GM23248 (cell line): ENCODE measurements at places on chromosomes 7 and 10.

GRCh38 chr7:42211938-42212337, 25.1 kb downstream of the GLI3 start:
- DNase-seq, result no peak

- DNase-seq, result no peak
Observed at GRCh38 chr7:47310020-47310419, 271.9 kb downstream of the TNS3 start.

GRCh38 chr10:12973149-12973718, 28.3 kb downstream of the CCDC3 start:
- no peak for DNase-seq

- no peak for DNase-seq
Observed at GRCh38 chr10:36051500-36051991, 409.4 kb upstream of the FZD8 start.

- no peak for DNase-seq
Observed at GRCh38 chr7:147022056-147022455, 905.5 kb downstream of the CNTNAP2 start.

GRCh38 chr7:150963707-150964559, 14.2 kb downstream of the KCNH2 start:
- DNase-seq, result no peak

GRCh38 chr7:47571331-47572093, 10.4 kb downstream of the TNS3 start:
- peak; percentile 93 for DNase-seq

GRCh38 chr10:24851629-24852028, 100.8 kb downstream of the PRTFDC1 start:
- no peak for DNase-seq

DNA sequence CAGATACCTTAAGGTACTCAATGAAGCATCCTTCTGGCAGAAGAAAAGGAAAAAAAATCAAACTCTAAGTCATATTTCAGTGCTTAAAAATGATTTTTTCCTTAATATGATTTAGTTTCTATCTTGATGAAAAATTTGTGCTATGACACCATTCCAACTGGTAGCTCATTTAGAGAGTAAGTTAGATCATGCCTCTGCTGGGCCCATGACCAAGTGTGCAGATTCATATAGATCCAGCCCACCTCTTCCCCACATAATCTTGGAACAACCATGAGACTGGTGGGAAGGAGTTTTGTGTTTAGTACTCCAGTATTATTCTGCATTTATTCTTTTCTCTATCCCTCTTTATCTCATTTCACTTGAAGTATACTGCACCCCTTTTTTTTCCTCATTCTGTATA, 908.3 kb downstream of the KCNMA1 start:
- DNase-seq, result no peak

DNA sequence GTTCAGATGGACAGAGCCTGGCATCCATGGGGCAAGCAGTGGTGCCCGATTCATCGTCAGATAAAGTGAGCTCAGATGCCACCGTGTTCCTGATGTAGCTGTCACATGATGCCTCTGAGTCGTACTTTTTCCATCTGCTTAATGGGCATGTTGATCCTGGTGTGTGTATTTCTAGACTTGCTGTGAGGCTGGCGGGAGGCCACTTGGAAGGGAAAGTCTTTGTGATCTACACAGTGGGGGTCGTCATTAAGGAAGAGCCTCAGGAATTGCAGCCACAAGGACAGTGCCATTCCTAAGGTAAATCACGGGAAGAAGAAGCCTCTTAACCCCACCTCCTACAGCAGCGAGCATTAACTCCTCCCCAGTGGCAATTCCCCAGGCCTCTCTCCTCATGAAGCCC, 63.0 kb downstream of the RGS10 start:
- no peak for DNase-seq

- DNase-seq, result no peak
Observed at GRCh38 chr7:81167934-81168333, 249.1 kb upstream of the SEMA3C start.

- peak; percentile 53 for DNase-seq
Observed at GRCh38 chr7:99499371-99499720, 735 bp downstream of the ZNF394 start.

- DNase-seq, result no peak
Observed at GRCh38 chr7:40072268-40072667, 62.2 kb downstream of the MPLKIP start.

GRCh38 chr10:3948843-3949242, 163.8 kb upstream of the KLF6 start:
- no peak for DNase-seq

DNA sequence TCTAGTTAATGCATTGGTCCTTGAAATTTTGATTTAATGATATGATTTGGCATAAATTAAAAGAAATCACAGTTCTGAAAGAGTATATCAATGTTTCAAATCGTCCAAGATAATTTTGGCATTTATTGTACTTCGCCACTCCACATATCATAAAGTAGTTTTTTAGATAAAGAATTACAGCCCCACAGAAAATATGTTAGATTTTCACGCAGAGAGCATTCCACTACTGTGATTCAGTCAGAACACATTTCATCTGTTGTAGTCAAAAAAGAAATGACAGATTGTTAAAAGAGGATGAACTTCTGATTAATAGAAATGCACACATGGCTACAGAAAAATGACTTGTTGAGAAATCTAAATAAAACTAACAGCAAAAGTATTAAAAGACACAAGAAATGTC, 1063.5 kb upstream of the LRRN3 start:
- DNase-seq, result no peak

DNA sequence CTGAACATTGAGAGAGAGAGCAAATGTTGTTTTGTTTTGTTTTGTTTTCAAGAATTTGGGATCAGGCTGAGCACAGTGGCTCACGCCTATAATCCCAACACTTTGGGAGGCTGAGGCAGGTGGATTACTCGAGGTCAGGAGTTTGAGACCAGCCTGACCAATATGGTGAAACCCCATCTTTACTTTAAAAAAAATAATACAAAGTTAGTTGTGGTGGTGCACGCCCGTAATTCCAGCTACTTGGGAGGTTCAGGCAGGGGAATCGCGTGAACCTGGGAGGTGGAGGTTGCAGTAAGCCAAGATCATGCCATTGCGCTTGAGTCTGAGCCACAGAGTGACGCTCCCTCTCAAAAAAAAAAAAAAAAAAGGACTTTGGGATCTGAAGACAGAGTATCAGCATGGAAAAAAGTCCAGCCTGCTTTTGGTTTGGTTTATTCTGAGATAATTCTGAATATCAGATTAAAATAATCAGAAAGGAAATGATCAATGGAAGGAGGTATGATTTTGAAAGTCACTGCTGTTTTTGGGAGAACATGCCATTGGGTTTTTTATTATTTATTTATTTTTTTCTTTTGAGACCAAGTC, 1.9 kb upstream of the ITIH2 start:
- DNase-seq, result no peak

GRCh38 chr10:60048091-60048501, 141.7 kb upstream of the CCDC6 start:
- no peak for DNase-seq

- DNase-seq, result peak; percentile 69
Observed at GRCh38 chr7:107150375-107151073, 18.3 kb upstream of the HBP1 start.

GRCh38 chr10:128338951-128339350, 212.7 kb upstream of the MKI67 start:
- DNase-seq, result no peak

DNA sequence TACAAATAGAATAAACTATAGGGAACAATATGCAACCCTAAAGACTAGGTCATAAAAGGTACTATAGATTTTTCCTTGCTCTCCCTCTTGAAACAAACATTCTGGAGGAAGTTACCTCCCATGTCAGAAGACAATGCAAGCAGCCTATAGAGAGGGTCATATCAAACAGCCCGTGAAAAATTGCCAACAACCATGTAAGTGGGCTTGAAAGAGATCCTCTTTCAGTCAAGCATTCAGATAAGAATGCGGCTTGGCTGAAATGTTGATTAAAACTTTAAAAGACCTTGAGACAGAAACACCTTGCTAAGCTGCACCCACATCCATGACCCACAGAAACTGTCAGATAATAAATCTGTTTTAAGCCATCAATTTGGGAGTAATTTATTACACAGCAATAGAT, 526.6 kb upstream of the GHITM start:
- no peak for DNase-seq

- DNase-seq, result peak; percentile 55
Observed at GRCh38 chr10:44995914-44996669, 4.6 kb upstream of the ZNF22 start.

GRCh38 chr10:132310701-132311337, 3.1 kb upstream of the STK32C start:
- DNase-seq, result no peak

DNA sequence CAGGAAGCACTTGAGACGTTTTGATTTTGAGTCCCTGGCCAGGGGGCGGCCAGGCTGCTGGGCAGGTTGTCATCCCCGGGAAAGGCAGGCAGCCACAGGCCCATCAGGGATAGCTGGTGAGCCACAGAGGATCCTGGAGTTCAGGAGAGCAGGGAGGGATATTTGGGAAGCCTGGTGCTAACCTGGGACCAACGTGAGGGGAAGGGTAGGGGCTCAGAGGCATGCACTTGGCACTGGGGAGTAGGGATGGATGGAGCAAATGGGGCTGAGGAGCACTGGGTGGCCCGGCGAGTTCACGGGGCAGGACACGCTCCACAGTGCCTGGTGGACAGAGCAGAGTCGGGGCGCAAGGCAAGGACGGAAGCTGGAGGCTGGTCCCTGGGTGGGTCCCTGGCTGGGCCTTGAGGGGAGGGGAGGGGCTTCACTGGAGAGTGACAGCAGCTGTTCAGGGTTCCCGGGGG, 30.2 kb downstream of the LRRC27 start:
- no peak for DNase-seq

DNA sequence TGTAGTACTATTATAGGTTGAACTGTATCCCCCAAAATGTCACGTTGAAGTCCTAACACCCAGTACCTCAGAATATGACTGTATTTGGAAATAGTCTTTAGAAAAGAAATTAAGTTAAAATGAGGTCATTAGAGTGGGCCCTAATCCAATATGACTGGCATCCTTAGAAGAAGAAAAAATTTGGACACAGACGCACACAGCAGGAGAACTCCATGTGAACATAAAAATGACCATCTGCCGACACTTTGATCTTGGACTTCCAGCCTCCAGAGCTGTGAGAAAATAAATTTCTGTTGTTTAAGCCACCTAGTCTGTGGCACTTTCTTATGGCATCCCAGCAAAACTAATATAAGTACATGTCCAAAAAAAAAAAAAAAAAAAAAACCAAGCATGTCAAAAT, 225.8 kb downstream of the PARD3 start:
- DNase-seq, result no peak

DNA sequence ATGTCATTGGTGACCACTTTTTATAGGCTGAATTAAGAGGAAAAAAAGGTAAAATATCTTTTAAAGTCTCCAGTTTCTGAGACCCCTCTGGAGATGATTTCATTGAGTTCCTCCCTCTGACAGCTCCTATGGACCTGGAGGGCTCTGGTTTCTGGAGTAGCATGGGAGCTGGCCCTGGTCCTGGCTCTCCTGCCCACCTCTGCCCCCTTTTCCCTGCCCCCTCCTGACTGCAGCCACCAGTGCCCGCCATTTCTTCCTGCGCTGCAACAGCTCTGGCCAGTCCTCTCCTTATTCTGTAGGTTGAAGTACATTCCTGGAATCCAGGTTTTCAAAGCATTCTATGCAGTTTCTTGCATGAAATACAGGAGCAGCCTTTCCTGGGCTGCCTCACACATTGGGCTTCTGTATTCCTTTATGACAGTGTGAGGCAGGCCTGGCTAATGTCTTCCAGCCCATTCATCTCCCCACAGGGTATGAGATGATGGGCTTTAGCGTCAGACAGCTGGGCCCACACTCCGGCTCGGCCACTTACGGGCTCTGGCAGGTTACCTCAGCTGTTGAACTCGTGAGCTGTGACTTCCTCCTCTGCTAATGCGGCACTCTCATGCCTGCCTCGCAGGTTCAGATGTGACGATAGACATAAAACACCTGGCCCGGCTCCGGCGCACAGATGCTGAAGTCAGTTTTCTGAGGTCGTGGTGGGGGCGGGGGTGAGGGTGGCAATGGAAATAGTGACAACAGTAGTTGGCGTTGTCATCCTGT, 101.7 kb downstream of the MGMT start:
- no peak for DNase-seq

- no peak for DNase-seq
Observed at GRCh38 chr7:96997512-96998032, 7.8 kb upstream of the DLX6 start.

- DNase-seq, result no peak
Observed at GRCh38 chr7:73696372-73696771, 13.0 kb downstream of the BUD23 start.

DNA sequence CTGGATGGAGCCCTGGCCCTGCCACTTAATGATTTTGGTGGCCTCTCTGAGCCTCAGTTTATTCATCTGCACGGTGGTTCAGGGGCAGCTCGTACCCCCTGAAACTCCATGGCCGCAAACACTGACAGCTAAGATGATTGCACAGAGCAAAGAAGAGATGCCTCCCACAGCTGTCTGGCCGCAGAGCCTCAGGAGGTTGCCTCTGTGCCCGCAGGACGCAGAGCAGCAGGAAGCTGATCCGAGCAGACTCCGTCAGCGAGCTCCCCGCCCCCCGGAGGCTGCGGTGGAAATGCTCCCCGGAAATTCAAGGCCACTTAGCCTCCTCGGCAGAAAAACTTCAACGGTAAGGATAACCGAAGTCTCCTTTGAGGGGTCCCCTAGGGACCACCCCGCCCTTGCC, 30.2 kb upstream of the C10orf53 start:
- peak; percentile 14 for DNase-seq

- no peak for DNase-seq
Observed at GRCh38 chr7:78993341-78993740, 460.1 kb downstream of the MAGI2 start.

DNA sequence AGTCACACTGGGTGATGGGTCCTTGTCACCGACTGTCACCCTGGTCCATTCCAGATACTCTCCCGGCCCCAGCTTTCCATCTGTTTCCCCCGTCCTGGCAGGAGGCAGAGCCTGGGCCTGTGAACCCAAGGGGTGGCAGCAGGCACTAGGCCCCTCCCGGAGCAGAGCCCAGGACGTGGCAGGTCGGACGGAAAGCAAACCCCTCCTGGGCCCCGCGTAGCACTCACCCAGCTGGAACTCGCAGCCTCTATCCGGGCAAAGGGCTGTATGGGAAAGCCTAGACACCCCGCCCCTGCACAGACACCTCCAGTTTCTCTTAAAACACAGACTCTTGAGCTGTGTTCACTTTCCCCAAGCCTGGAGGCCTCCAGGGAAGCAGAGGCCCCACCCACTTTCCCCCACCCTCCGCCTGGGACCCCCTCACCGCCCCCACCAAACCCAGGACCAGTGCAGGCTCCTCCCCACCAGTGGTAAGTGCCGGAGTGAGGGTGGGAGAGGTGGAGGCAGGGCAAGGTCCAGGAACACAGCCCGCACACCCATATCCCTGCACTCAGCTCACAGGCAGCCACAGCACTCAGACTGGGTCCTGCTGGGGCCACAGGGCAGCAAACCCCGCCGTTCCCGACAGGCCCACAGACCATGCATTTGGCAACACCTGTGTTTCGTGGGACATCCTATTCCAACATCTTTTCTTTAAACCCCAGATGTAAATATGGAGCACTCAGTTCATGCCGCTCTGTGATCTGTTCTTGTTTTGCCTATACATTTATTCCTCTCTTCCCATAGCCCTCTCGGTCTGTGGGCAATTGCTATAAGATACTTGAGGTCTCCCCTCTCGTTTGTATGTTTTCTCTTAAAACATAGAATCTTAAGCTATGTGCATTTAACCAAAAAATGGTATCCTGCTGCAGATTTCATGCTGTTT, 98.2 kb upstream of the PDGFA start:
- no peak for DNase-seq
